Activated CD4-positive, CD25-positive, alpha-beta regulatory T cell (primary cell): ENCODE measurements at places on chromosomes 5 and 9.

DNA sequence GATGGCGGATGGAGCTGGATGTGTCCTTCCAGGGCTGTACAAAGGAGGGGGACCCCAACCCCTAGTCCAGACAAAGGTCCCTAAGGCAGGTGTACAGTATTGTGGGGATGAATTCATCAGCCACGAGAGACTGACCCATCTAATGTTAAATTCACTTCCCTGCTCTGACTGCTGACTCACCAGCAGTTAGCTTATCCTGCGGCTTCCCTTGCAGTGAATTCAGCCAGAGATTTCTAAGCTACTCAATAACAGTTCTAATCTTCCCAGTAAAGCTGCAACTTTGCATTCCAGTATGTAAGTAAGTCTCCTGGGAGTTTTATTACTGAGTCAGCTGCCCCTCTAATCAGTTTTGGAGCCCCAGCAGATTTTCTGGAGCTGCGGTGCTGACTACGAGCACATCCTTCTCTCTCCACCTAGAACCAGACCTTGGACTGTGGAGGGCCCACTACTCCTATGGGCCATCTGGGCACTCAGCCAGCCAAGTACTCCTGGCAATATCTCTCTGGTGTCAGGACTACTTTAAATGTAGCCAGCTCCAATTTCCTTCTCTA is 16.1 kb downstream of the B4GALT1 start:
- no peak for DNase-seq

DNA sequence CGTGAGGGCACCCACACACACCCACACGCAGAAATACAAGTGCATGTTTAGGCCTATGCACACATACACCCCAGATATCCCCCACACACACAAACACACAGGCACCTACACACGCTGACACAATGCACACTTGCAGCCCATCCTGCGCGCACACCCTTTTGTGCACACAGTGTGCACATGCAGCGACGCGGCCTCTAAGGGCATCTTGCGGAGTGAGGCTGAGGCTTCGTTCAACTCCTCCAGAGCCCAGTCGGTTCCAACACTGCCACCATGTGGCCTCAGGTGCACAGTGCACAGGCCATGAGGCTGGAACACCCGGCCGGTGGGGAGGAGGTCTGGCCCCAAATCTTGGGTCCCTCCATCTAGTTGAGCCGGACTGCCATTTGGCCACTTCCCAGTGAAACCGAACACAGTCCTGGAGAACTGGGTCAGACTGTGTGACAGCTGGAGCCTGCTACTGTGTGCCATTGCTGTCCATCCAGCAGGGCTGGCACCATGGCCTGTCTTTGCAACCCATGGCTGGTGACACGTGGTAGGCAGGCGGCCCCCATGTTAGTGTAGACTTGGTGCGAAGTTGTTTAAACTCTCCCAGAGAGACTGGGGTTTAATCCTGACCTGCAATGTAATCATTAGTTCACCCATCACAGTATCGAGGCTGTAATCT is 97.7 kb upstream of the MVB12B start:
- peak; percentile 14 for DNase-seq

GRCh38 chr9:109166771-109167601 is at the start of gene FRRS1L:
TSS of gene FRRS1L (minus strand) at chr9:109167249. CDS start at chr9:109167138, 111 bp downstream.
- DNase-seq, result no peak

DNA sequence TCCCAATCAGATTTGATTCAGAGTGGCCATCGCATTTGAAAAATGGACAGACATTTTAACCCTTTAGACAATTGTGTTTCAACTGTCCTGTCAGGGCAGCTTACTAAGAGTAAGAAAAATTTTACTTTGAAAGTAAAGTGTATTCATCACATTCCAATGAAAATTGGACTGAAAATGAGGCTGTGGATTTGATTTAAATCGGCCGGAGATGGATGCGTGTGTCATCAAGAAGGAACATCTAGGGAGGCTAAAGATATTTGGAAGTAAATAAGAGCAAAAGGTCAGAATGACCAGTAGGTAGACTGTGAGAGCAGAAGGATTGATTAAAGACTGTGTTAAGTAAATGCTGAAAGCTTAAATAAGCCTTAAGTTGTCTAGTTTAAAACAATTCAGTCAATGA is 1.5 kb downstream of the ZCCHC7 start:
- no peak for DNase-seq

DNA sequence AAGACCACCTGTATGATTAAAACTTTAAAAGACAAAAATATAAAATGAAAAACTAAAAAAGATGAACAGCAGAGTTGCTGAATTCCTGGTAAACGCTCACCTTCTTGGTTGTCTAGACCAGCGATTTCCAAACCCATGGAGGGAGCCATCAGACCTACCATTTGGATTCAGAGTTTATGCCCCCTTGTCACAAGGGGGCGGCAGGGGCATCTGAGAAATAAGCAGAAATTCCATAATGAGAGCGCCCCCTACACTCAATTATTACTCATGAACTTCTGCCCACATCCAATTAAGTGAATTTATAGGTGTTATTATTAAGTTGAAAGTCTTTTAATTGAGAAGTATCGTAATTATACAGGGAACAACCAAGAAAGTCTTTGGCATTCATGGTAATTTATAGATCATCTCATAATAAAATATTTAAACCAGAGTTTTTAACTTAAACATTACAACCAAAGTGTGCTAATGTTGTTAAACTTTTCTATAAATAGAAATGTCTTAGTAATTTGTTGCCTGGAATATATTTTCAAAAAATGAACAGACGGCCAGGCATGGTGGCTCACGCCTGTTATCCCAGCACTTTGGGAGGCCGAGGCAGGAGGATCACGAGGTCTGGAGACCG is 35.2 kb upstream of the SPATA31C2 start:
- DNase-seq, result peak; percentile 2

DNA sequence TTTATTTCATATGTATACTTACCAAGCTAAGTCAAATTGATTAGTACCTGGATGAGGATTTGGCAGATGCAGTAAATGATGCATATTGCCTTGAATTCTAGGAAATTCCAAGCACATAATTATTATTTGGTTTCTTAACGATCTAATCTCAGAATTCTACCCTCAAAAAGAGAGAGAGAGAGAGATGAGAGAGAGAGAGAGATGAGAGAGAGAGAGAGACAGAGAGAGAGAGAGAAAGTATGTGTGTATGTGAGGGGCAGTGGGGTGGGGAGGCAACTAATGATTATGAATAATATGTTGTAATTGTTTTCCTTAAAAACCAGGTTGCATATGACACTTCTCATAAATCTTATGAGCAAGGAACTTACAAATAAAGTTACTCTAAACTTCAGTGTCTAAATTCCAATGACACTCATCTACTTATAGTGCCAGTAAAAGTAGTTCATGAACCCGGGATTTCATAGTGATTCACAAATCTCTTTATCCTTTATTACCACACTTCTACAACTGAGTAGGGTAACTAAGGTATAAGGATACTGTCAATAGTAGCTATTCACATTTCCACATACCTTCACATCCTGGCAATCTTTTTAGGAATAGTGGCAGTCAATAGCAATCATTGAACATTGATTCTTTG is 60.5 kb upstream of the EDIL3 start:
- no peak for DNase-seq

DNA sequence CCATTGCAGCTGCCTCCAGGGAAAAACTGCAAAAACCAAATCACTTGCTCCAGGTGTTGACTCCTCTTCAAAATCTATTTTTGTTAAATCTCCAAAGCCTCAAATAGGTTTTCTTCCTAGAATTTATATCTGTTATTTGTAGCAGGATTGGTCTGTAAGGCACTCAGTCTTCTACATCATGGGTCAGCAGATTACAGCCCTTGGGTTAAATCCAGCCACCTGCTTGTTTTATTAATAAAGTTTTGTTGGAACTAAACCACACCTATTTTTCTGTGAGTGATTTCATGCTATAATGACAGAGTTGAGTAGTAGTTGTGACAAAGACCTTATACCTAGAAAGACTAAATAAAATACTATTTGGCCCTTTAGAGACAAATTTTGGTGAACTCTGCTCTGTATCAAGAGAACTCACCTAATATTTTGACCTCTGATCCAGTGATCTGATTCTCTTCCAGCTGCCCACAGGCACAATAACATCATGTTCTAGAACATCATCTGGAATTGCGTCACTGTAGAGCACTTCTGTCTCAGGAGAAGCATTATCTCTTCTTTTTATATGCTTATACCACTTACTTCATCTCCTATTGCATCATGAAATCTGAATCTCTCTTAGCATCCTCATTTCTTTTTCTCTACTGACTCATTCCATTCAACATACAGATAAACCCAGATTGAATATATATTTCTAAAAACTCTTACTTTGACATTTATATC is 130.1 kb downstream of the RPS23 start:
- no peak for DNase-seq

GRCh38 chr5:178580271-178580955 is 9.8 kb downstream of the COL23A1 start:
- DNase-seq, result no peak

DNA sequence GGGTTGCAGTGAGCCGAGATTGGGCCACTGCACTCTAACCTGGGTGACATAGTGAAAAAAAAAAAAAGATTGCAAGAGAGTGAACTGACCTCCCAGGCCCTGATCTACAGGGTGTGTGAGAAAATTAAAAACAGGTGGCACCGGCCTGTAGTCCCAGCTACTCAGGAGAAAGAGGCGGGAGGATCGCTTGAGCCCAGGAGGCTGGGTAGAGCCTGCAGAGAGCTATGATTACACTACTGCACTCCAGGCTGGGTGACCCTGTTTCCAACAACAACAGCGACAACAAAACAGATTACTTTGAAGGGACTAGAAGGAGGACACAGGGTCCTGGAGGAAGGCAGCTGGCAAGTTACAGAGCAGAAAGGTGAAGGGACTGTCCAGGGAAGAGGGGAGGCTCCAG is 42.2 kb upstream of the FABP6 start:
- no peak for DNase-seq

DNA sequence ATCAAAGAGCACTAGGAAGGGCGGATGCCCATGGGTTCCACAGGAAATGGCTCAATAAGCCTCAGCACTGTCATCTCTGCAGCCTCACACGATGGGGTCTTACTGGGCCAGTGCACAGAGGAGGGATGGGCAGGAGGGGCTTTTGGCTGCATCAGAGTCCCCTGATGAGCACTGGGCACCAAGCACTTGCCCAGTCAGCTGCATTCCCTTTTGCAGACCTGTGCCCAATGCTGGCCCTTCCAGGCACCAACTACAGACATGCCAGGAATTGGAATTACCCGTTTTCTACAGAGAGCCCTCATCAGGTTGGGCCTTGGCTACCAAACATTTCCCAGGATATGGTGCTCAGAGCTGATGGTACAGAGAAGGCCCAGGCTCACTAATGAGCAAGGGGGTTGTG is 182.5 kb downstream of the HSPA4 start:
- no peak for DNase-seq

GRCh38 chr5:67434466-67434865 is 237.9 kb upstream of the CD180 start:
- no peak for DNase-seq

- DNase-seq, result no peak
These were observed 388.7 kb downstream of the CETN3 start for GRCh38 chr5:90020575-90021538.

DNA sequence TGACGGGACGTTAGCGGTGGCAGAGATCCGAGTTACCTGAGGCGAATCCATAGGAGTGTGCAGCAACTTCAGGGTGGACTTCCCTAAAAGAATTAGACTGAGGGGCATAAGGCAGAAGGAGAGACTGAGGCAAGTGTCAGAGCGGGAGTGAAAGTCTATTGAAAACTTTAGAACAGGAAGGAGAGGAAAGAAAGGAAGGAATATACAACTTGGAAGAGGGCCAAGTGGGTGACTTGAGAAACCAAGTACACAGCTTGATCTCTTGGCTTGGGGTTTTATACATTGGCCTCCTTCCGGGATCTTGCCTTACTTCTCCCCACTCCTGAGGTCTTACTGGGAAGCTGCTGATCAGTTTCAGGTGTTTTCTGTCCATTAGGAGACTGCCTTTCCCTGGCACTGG is 84.9 kb downstream of the SNX18 start:
- no peak for DNase-seq

DNA sequence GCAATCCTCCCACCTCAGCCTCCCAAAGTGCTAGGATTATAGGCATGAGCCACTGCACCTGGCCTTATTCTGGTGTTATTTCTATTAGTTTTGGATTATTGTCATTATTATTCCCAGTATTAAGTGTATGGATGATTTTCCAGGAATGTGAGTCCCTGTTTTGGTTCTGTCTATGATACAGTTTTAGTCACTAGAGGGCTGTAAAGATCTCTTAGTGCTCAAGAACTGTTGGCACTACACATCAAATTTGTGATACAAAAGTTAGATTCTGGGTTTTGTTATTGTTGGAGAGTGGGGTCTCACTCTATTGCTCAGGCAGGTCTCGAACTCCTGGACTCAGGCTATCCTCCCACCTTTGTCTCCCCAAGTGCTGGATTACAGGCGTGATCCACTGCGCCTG is 12.1 kb downstream of the CCL28 start:
- DNase-seq, result no peak

GRCh38 chr5:173697931-173698579 is 81.6 kb upstream of the BOD1 start:
- no peak for DNase-seq

DNA sequence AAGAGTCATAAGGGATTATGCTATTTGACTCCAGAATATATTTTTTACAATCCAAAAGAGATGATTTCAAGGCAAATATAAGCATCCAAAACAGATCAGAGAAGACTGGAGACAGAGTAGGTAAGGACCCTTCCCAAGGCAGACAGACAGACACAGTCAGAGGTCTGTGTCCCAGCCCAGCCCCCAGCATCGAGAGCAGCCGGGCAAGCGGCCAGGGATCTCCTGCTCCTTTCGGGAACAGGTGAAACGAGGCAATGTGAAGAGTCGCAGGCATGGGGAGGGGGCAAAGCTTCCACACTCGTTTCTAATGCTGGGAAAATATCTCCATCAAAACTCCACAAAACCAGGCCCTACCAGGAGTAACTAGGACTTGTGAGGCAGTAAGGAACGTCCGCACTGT is 5.8 kb downstream of the PAEP start:
- no peak for DNase-seq

DNA sequence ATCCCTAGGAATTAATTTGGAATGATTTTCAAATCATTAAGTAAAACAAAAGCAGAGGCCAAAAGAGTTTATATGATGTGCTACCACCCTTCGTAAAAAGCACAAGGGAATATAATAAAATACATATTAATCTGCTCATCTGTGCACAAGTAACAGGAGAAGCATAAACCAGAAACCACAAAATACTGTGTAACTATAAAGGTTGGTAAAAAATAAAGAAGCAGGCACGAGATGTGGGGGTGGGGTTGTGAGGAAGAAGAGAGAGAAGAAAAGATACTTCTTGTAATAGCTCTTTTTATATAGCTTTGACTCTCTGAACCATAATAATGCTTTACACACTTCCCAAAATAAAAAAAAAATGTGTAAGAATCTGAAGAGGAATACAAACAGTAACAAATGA is 214.9 kb upstream of the EFNA5 start:
- DNase-seq, result no peak
